ENCODE measurements at places on chromosomes 16 and 17.

- peak; percentile 88 for DNase-seq
These were observed 28.7 kb downstream of the MPG start for GRCh38 chr16:106623-107324.

DNA sequence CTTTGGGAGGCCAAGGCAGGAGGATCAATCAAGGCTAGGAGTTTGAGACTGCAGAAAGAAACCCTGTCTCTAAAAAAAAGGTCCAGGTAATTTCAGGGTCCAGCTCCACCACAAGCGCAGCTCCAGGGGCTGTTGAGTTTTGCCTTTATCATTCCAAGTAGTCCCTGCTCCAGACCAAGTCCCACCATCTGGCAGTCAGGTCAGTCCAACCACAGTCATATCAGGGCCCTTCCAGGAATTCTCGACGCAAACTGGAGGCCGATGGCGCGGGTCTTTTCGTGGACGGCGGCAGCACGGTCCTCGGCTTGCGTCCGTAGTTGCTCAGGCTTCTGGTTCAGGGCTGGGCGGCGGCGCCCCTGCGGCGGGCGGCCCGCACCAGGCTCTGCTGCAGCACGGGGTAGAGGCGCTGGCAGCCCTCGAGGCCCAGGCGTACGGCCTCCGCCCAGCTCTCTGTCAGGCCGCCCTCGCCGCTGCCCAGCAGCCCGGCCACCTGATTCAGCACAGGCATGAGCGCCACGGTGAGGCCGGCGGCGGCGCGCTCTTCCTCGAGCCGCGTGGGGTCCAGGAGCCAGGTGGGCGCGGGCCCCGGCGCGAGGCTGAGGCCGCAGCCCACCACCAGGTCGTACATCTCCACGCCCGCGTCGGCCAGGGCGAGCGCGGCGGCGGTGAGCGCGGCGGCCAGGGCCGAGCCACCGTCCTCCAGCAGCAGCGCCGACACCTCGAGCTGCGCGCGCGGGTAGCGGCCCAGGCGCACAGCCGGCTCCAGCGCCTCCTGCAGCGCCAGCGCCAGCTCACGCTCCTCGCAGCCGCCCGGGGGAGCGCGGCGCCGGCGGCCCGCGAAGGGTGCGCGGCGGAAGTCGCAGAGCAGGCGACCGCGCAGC is 752 bp downstream of the EXOSC6 start:
- peak; percentile 14 for DNase-seq

GRCh38 chr16:56793492-56793891 is 63.6 kb downstream of the NUP93 start:
- no peak for DNase-seq

- peak; percentile 84 for DNase-seq
These were observed 44.3 kb downstream of the TBC1D16 start for GRCh38 chr17:79991140-79991923.

GRCh38 chr16:70157105-70157476 is 16.5 kb upstream of the CLEC18C start:
- no peak for DNase-seq

DNA sequence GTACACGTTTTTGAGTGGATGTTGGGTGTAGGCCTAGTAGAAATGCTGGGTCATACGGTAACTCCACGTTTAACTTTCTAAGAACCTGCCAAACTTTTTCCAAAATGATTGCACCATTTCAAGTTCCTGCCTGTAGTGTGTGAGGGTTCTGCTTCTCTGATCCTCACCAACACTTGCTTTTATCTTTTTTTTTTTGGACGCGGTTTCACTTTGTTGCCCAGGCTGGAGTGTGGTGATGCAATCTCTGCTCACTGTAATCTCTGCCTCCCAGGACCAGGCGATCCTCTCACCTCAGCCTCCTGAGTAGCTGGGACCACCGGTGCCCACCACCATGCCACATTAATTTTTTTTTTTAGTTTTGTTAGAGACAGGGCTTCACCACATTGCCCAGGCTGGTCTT is 23.5 kb downstream of the ZNF750 start:
- DNase-seq, result no peak

DNA sequence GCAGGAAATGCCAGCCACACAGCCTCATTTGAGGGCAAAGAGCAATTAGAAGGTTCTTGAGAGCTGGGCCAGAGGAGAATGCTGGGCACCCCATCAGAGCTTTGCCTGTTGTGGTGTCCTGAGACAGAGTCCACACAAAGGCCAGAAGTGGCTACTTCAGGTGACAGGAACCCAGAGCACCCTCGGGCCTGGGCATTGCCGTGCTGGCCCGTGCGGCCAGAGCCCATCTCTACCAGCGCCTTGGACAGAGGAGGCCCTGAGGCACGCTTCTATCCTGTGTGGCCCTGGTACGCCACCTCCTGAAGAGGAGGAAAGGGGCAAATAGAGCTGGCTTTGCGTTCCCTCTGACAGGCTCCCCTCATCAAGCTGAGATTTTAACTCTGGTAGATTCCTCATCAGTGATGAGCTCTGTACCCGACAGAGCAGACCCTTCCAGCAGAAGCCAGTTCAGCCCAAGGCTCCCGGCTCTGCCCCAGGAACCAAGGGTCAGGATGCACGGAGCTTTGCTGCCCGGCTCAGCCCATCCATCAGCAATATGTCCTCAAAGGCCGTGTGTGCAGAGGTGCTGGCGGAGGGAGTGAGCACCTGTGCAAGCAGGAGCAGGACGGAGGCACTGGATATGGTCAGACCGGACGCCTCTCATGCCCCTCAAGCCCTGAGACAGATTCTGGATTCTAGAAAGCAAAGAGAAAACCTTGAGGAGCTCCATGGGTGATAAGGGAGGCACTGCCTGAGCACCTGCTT is 3.4 kb upstream of the RASD1 start:
- DNase-seq, result no peak

GRCh38 chr16:79698341-79698753 is 97.8 kb upstream of the MAF start:
- DNase-seq, result no peak

DNA sequence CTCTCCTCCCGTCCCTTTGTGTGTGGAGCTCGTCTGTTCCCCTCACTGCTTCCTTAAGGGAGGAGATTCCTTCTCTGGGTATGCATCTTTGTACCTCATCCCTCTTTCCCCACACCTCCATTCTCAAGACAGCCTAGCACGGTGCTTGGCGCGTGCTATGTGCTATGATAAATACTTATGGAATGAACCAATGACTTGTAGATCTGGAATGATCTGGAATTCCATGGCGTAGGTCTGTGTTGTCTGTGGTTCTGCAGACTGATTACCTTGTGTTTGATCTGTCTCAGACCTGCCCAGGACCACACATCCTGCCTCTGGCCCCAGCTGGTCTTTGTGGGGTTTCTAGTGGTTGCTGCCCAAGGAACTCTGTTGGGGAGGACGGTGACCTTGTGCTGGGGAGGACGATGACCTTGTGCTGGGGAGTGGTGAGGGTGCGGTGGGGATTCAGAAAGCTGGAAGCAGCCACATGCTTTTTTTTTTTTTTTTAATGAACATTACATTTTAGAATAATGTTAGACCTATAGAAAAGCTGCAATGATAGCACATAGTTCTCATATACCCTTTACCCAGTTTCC is 33.5 kb upstream of the ETV4 start:
- no peak for DNase-seq

DNA sequence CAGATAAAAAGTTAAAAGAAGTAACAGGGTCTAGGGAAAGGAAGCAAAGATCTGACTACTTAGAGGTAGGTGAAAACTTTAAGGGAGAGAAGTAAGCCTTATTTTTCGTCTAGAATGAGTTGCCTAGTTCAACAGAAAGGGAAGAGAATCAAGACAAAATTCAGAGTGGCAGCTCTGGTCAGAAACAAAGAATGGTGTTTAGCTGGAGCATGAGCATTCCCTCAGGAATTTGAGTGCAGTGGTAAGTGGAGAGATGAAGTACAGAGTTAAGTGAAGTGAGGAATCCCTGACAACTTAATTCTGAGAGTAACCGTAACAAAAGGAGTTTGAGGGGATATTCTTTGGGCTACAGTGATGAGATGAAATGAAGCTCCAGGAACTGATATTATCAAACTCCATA is 11.5 kb downstream of the SMG6 start:
- DNase-seq, result no peak

- DNase-seq, result no peak
These were observed 20.2 kb downstream of the MBTPS1 start for GRCh38 chr16:84096447-84097005.

GRCh38 chr16:9953908-9954570 is 228.2 kb downstream of the GRIN2A start:
- no peak for DNase-seq

DNA sequence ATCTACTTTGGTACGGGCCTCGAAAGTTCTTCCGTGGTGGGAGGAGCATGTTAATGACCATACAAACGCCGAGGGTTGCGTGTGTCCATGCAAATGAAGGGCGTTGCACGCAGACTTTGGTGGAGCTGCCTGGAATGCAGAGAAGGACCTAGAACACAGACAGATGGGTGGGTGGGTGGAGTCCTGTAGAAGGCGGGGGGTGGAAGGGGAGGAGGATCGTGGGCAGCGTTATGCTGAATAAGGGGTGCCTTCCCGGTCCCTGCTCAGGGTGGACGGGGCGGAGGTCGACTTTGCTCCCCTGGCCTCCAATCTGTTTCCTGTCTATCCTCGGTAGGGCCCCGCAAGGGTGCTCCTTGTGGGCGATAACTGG is 795 bp upstream of the PAQR4 start:
- no peak for DNase-seq

DNA sequence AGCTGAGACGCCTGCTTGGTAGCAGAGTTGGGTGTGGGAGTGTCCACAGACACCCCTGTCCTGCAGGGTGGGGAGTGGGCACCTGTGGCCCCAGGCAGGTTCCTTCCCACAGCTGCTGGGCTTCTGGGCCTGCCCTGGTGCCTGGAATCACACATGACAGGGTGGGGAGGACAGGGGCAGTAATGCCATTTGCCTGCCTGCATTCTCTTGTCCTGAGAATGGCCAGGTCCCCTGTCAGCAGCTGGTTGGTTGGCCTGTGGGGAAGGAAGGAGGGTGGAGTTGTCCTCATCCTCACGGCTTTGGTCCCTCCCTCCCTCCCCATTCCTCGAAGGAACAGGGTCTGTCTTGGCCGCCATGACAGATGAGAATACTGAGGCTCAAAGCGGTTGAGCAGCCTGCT is 5.2 kb downstream of the PRSS53 start:
- no peak for DNase-seq

DNA sequence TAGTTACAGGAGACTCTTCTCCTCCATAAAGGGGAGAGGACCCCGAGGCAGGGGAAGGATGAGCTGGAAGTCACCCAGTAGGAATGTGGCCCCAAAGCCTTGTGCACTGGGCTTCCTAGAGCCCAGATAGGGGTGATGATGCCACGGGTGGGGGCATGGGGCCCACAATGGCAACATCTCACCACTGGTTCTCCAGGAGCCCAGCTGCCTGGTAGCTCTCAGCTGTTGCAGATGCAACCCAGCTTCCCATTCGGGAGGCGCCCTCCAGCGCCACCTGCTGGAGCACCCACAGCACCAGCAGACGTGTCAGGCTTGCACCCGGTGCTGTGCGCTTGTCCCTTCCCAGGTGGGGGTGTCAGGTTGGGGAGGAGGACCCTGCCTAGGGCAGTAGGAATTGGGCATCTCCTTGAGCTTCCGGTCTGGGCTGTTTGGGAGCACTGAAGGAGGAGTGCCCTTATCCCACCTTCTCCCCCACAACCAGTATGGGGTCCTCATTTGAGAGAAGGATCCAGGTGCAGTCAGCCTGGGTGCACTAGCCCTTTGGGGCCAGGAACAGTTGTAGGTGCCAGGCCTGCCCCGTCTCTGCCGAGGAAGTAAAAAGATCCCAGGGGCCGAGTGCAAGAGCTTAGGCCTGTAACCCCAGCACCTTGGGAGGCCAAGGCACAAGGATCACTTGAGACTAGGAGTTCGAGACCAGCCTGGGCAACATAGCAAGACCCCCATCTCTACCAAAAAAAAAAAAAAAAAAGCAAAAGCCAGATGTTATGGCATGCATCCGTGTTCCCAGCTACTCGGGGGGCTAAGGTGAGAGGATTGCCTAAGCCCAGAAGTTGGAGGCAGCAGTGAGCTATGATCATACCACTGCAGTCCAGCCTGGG is 14.4 kb downstream of the CDIPT start:
- DNase-seq, result no peak

DNA sequence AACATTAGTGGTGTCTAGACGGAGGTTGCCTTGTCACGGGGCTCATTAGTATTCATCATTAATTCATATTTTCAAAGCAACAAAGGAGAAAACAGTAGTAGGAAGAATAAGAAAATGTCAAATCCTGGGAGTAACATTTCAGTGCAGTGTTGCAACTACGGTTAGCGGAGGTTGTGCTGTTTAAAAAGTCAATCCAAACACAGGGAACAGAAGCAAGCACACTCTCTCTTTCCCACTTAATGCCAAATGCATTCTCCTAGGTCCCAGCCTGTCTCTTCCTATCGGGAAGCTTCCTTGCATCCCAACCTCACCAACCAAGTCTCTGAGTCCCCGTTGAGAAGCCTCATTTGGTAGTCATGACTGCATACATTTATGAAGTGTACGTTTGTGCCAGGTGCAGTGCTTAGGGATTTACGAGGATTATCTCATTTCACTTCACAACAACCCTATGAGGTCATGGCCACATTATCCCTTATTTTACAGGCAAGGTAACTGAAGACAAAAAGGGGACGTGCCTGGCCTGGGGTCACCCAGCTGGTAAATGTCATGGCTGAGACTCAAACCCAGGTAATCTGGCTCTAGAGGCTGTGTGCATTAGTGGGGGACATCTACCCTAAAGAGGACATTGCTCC is 283.6 kb upstream of the SALL1 start:
- DNase-seq, result no peak

GRCh38 chr17:57599271-57600045 is 145.6 kb downstream of the CCDC182 start:
- DNase-seq, result no peak

GRCh38 chr16:80993307-80993706 is 13.4 kb downstream of the CMC2 start:
- peak; percentile 25 for DNase-seq

GRCh38 chr16:50644245-50644644 is 36.9 kb downstream of the SNX20 start:
- no peak for DNase-seq

- DNase-seq, result no peak
These were observed at the start of gene P2RX1 for GRCh38 chr17:3915995-3916696. TSS of gene P2RX1 (minus strand) at chr17:3916465. CDS start at chr17:3916225, 240 bp downstream.

GRCh38 chr16:48014349-48015135 is 141.3 kb downstream of the ABCC12 start:
- no peak for DNase-seq

DNA sequence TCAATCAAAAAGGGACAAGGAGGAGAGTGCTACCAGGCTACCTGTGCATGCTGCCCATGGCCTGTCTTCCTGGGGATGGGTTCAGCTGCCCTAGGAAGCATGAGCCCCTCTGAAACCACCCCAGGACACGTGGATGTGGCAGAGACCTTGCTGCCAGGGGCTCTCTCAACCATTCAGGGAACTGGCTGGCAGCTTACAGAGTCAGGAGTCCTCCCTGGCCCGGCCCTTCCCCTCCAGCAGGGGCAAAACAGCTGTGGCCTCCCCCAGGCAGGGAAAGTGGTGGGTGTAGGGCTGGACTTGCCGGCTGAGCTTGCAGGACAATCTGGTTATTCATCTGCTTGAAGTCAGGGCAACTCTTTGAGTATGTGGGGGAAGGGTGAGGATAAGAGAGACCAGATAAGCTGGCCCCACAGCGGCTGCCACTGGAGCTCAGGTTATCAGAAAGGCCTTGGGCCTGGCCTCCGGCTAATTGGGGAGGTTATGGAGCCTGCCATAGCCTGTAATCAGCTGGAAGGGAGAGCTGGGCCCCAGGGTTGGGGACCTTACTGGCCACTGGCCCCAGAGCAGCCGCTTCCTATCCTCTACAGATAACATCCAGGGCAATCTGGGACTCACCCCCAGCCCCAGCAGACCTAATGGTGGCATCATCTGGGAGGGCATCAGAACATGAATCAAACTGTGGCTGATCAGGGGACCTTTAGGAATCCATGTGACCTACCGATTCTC is 5.6 kb upstream of the TBX2 start:
- no peak for DNase-seq

- DNase-seq, result no peak
These were observed 114.0 kb downstream of the PRKCB start for GRCh38 chr16:23949630-23950290.
